Cardiac muscle cell (in vitro differentiated cells and primary cell): ENCODE measurements at places on chromosomes 7 and 10. TPM values are rescaled to one million over a fixed set of nuclear protein-coding genes. Genes with fewer than 3 reads are reported as not detected.

Gene RPEL1
- polyA plus RNA-seq, result not detected in 2 replicates

Gene CNPY1
- not detected in 2 replicates for polyA plus RNA-seq

Gene LGI1
- 0.29 TPM in 1 of 2 replicates, not detected in the other for polyA plus RNA-seq

GRCh38 chr7:50562136-50562535 is 3.1 kb downstream of the DDC start:
- H3K4me3 ChIP-seq, result no peak overlapping the region
- no peaks in the 10 kb centered on the region for H3K27me3 ChIP-seq
- DNase-seq, result no peak
- no peaks in the 10 kb centered on the region for H3K4me1 ChIP-seq

GRCh38 chr7:90163534-90163933 is 9.3 kb downstream of the STEAP1 start:
- no peaks in the 10 kb centered on the region for H3K27me3 ChIP-seq
- DNase-seq, result no peak
- no peaks in the 10 kb centered on the region for H3K4me1 ChIP-seq
- no peaks in the 10 kb centered on the region for H3K36me3 ChIP-seq
- H3K27ac ChIP-seq, result no peak overlapping the region

DNA sequence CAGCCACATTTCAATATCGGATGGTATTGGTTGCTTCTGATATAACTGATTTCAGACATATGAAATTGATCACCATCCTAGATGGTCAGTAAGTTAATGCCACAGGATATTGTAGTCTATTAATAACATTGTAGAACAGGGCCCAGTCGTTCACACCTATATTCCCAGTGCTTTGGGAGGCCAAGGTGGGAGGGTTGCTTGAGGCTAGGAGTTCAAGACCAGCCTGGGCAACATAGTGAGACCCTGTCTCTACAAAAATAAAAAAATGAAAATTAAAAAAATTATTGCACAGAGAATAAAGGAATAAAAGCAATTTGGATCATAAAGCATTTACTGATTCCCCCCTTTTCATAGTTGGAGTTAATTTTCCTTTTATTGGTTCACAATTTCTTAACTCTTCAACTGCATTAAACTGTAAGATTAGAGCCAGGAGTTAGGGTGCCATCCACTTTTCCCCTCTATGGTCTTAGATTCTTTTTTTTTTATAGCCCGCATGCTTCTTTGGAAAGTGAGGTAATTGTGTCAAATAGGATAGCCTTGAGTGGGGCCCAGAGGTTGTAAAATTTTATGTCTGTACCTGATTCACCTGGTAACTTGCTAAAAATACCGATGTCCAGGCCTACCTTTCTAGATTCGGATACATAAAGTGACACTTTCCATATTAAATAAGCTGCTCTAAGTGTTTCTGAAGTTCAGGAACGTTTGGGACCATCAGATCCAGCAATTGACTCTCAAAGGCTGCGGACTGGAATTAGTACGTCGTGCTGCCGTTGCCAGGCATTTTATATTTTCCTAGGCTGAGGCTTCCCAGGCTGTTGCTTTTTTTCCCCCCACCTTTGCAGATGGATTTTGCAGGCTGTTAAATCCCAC is 24.7 kb downstream of the ADK start:
- no peak for DNase-seq
- H3K4me3 ChIP-seq, result peak overlapping the region; percentile 55
- H3K36me3 ChIP-seq, result no peaks in the 10 kb centered on the region
- H3K27ac ChIP-seq, result peak overlapping the region; percentile 78
- H3K4me1 ChIP-seq, result peaks cover 14% of the 10 kb centered on the region

DNA sequence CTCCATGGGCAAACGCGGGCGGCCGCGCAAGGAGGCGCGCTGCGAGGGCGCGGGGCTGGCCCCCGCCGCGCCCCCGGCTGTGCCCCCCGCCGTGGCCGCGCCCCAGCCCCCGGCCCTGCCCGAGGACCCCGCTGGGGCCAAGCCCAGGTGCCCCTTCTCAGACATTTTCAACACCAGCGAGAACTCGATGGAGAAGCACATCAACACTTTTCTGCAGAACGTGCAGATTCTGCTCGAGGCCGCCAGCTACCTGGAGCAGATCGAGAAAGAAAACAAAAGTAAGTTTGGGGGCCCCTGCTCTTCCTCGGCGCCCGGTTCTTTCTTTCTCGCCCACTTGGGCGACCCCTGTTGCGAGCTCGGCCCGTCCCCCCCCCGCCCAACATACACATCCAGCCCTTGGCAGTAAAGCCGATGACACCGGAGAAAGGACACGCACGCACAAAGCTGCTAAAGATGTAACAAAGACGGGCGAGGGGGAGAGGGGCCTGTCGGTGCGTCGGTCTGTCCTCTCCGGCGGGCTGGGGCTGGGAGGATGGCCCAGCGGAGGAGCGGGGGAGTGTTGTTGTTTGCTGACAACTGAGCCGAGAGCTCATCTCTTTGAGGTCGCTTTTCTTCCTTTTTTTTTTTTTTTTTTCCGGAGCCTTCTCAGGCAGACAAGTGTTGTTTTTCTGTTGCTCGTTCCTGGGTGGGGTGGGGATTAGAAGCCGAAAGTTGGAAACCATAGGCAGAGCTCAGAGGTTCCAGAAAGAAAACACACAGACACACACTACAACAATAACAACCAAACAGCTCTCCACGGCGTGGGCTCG is 604 bp downstream of the MXI1 start:
- H3K4me1 ChIP-seq, result peaks cover 9% of the 10 kb centered on the region
- no peaks in the 10 kb centered on the region for H3K36me3 ChIP-seq
- H3K27ac ChIP-seq, result peak overlapping the region; percentile 95
- peak overlapping the region; percentile 67 for H3K4me3 ChIP-seq

DNA sequence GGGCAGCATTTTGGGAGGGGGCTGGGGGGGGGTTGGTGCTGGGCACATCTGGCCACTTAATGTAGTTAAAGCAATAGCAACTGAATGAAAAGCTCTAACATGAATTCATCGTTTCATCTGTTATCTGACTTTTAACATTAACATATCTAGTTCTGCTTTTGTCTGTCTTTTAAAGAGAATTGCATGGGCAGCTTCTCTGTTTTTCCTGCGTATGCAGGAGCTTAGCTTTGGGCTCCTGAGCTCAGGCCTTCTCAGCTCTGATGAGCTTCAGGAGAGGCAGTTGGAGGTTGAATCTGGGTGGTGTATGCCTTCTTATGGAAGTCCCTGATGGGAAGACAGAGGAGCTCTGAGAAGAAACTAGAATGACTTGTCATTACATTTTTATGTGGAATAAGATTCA is 58.4 kb downstream of the DNAJB6 start:
- H3K4me1 ChIP-seq, result peaks cover 18% of the 10 kb centered on the region
- no peak overlapping the region for H3K27ac ChIP-seq
- no peak overlapping the region for H3K4me3 ChIP-seq
- no peaks in the 10 kb centered on the region for H3K36me3 ChIP-seq

GRCh38 chr7:105241198-105241597 is 147.5 kb downstream of the SRPK2 start:
- no peak overlapping the region for H3K27ac ChIP-seq
- DNase-seq, result no peak
- no peaks in the 10 kb centered on the region for H3K36me3 ChIP-seq
- H3K27me3 ChIP-seq, result no peaks in the 10 kb centered on the region

GRCh38 chr10:71537125-71537524 is 140.4 kb downstream of the CDH23 start:
- H3K27me3 ChIP-seq, result no peaks in the 10 kb centered on the region
- peaks cover 18% of the 10 kb centered on the region for H3K4me1 ChIP-seq
- H3K27ac ChIP-seq, result no peak overlapping the region
- DNase-seq, result no peak
- H3K36me3 ChIP-seq, result no peaks in the 10 kb centered on the region

DNA sequence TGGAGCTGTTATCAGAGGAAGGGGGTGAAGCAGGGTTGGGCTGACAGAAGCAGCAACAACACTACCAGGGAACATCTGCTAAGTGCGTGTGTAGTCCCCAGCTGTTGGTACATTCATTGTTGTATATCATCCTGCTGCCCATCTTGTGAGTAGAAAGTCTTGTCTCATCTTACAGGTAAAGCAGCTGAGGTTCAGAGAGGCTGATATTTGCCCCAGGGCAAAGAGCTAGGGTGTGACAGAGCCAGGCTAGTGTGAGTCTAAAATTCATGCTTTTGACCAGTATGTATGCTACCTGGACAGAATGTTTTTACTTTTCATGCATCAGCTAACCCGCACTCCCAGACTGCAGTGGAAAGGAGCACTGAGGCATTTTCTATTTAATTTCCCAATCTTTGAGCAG is 221.6 kb downstream of the STK31 start:
- H3K4me3 ChIP-seq, result no peak overlapping the region
- peaks cover 5% of the 10 kb centered on the region for H3K4me1 ChIP-seq
- H3K27ac ChIP-seq, result no peak overlapping the region
- no peak for DNase-seq

DNA sequence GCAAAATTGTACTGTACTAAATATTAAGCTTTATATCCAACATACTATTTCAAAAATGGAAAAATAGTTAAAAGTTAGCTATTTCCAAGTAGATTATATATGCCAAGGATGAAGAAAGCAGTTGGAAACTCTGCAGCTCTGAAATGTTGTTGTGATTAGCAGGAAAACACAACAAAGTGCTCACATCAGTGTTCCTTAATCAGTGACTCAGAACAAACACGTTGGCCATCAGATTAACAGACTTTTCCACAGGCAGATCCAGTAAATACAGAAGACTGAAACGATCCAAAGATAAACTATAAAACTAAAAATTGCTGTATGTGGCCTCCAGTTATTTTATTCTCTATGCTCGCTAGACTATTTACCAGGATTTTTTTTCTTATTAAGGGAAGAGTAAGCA is 99.6 kb upstream of the SEMA3D start:
- DNase-seq, result no peak
- no peaks in the 10 kb centered on the region for H3K36me3 ChIP-seq
- no peak overlapping the region for H3K4me3 ChIP-seq
- no peaks in the 10 kb centered on the region for H3K4me1 ChIP-seq
- no peak overlapping the region for H3K27ac ChIP-seq
- H3K27me3 ChIP-seq, result no peaks in the 10 kb centered on the region

GRCh38 chr10:93482145-93482834 is at the start of gene MYOF:
Gene MYOF (minus strand): TSS chr10:93482334. CDS start chr10:93482194, 140 bp downstream.
- peaks cover 3% of the 10 kb centered on the region for H3K4me1 ChIP-seq
- peak within 1 kb of the TSS; percentile 80 for H3K27ac ChIP-seq
- no peaks in the 10 kb centered on the region for H3K36me3 ChIP-seq
- no peaks in the 10 kb centered on the region for H3K27me3 ChIP-seq
- H3K4me3 ChIP-seq, result peak within 1 kb of the TSS; percentile 78

DNA sequence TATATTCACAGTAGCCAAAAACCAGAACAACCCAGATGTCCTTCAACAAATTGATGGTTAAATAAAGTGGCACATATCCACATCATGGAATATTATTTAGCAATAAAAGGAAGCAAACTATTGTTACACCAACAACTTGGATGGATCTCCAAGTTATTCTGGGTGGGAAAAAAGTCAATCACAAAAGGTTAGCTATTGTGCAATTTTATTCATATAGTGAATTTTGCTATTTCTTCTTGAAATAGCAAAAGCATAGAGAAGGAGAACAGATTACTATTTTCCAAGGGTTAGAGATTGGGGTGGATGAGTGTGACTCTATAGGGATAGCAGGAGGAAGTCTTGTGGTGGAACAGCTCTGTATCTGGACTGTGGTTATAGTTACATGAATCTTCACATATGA is 87.0 kb downstream of the PTPN20 start:
- no peak overlapping the region for H3K4me3 ChIP-seq
- no peaks in the 10 kb centered on the region for H3K4me1 ChIP-seq
- no peak for DNase-seq
- H3K27me3 ChIP-seq, result no peaks in the 10 kb centered on the region

- H3K36me3 ChIP-seq, result no peaks in the 10 kb centered on the region
- H3K4me3 ChIP-seq, result no peak overlapping the region
- H3K27me3 ChIP-seq, result no peaks in the 10 kb centered on the region
- H3K4me1 ChIP-seq, result peaks cover 11% of the 10 kb centered on the region
These were observed 4.8 kb downstream of the AKAP9 start for GRCh38 chr7:91945476-91945875.

- peaks cover 3% of the 10 kb centered on the region for H3K4me1 ChIP-seq
- no peak overlapping the region for H3K4me3 ChIP-seq
- DNase-seq, result peak; percentile 17
These were observed 6.1 kb downstream of the TBATA start for GRCh38 chr10:70779088-70779487.

- H3K27ac ChIP-seq, result peak overlapping the region; percentile 75
- H3K27me3 ChIP-seq, result no peaks in the 10 kb centered on the region
- no peak overlapping the region for H3K4me3 ChIP-seq
- peaks cover 16% of the 10 kb centered on the region for H3K4me1 ChIP-seq
- no peak for DNase-seq
- H3K36me3 ChIP-seq, result peaks cover 32% of the 10 kb centered on the region
These were observed 13.2 kb downstream of the YKT6 start for GRCh38 chr7:44213877-44214388.

DNA sequence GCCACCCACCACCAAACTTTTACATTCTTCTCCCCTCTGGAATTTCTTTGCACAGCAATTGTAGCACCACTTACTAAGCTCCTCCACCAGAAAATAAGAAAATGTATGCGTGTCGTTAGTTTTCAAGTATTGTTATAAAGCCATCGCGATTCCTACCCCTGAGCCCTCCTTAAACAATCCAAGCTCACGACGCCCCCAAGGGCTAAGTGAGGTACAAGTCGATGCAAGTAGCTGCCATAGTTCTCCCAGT is 1.3 kb downstream of the FRAT2 start:
- DNase-seq, result peak; percentile 56
- H3K36me3 ChIP-seq, result no peaks in the 10 kb centered on the region
- peaks cover 37% of the 10 kb centered on the region for H3K4me1 ChIP-seq
- H3K4me3 ChIP-seq, result peak overlapping the region; percentile 87
- H3K27ac ChIP-seq, result peak overlapping the region; percentile 80

- no peak for DNase-seq
- no peaks in the 10 kb centered on the region for H3K4me1 ChIP-seq
- H3K36me3 ChIP-seq, result no peaks in the 10 kb centered on the region
- H3K27me3 ChIP-seq, result no peaks in the 10 kb centered on the region
- no peak overlapping the region for H3K27ac ChIP-seq
These were observed 3.4 kb downstream of the GPR15LG start for GRCh38 chr10:84176836-84177474.

DNA sequence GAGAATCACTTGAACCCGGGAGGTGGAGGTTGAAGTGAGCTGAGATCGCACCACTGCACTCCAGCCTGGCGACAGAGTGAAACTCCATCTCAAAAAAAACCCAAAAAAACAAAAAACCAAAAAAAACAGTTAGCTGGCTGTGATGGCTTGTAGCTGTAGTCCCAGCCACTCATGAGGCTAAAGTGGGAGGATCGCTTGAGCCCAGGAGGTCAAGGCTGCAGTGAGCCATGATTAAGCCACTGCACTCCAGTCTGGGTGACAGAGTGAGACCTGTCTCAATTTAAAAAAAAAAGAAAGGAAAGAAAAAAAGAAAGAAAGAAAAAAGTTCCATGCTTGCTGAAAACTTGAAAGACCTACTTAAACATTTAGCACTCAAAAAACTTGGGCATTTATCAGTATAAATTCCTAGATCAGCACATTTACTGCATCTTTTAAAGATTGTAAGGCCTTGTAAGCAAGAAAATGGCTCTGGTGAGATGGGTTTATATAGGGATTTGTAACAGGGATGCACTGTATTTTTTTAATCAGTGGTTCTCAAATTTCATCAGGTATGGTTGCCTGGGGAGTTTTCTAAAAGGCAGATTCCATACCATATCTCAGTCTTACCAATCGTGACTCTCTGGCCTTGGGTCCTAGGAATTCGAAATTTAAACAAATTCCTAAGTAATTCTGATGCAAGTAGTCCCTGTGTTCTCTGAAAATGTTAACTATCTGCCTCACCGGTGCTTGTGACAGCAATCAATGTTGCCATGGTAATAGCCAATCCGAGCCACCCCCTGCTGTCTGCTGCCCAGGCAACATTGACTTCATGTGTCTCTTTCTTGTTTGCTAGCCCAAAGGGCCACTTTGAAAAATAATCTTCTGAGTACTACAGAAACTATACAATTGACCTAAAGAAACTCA is 11.5 kb upstream of the NT5C2 start:
- H3K4me1 ChIP-seq, result no peaks in the 10 kb centered on the region
- no peak overlapping the region for H3K27ac ChIP-seq
- H3K27me3 ChIP-seq, result no peaks in the 10 kb centered on the region
- no peak for DNase-seq
